ENCODE measurements at places on chromosomes 13 and 19. TPM values are rescaled to one million over a fixed set of nuclear protein-coding genes. Genes with fewer than 3 reads are reported as not detected.

The KCNC3 gene
- total RNA-seq: 2.3 TPM

The SIGLEC8 gene
- 2.0 TPM for total RNA-seq

The ATP4B gene
- total RNA-seq: not detected

The GNA15 gene
- 1.9 TPM for total RNA-seq

The CCL25 gene
- total RNA-seq: 0.31 TPM

The APOC1 gene
- 5.3 TPM for total RNA-seq

The LMTK3 gene
- total RNA-seq: 9.5 TPM

The TMEM59L gene
- total RNA-seq: 34.5 TPM

The KCNRG gene
- 20.7 TPM for total RNA-seq

The NLRP4 gene
- under 0.01 TPM for total RNA-seq

The MAB21L1 gene
- 0.94 TPM for total RNA-seq

The WDR88 gene
- total RNA-seq: 0.16 TPM

The SCN1B gene
- total RNA-seq: 1.1 TPM

The ARID3A gene
- total RNA-seq: 8.0 TPM

The IL4I1 gene
- total RNA-seq: not detected

- peak; percentile 82 for DNase-seq
These were observed 744 bp downstream of the UHRF1 start for GRCh38 chr19:4909897-4910593.

- no peak for DNase-seq
These were observed 125.0 kb downstream of the URI1 start for GRCh38 chr19:30066781-30067759.

- DNase-seq: no peak
These were observed 630.5 kb upstream of the SLITRK6 start for GRCh38 chr13:86429756-86430155.

GRCh38 chr19:2627319-2627829, 75.1 kb downstream of the GNG7 start:
- DNase-seq: peak; percentile 88

DNA sequence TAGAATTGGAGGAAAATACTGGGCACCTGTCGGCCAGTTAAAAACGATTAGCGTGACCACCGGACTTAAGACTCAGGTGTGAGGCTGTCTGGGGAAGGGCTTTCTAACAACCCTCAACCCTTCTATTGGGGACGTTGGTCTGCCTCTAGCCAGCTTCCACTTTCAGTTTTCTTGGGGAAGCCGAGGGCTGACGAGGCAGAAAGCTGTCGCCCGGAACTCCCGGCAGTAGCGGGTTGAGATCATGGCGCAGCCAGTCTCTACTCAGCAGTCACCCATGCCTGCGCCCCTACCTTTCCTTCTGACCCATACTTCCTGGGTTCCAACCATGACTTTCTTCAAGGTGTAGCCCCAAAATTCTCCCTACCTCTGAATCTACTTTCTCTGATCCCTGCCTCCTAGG, 1424.1 kb downstream of the SLITRK1 start:
- DNase-seq: no peak

DNA sequence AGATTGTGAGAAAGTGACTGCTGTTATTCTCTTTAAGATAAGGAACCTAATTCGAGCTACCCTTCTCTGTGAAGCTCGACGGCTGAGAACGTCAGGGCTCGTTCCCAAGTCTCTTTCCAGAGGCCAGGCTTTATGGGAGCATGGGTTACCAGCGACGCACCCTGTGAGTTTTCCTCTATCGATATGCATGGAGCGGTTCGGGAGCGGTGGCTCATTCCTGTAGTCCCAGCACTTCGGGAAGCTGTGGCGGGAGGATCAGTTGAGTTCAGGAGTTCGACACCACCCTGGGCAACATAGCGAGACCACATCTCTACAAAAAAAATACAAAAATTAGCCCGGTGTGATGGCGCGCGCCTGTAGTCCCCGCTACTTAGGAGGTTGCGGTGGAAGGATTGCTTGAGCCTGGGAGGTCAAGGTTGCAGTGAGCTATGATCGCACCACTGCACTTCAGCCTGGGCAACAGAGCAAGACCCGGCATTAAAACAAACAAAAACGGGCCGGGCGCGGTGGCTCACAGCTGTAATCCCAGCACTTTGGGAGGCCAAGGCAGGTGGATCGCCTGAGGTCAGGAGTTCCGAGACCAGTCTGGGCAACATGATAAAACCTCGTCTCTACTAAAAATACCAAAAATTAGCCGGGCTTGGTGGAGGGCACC, 681 bp upstream of the ZNF606 start:
- DNase-seq: no peak

DNA sequence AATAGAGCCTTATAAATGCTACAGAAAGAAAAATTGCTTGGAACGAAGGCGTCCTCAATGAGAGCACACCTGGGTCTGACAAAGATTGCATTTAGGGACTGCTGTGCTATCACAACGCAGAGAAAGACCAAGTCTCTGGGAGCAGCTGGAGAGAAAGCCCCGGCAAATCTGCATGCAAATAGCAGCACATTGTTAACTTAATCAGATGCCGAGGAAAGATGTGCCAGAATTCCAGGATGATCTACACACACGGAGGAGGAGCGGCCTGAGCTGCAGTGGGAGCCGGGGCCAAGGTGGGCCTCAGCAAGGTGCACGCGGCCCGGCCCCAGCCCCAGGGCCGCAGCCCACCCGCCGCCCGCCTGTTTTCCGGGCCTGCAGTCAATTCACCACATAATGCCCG, 1.4 kb downstream of the ZNF536 start:
- DNase-seq: no peak

GRCh38 chr19:5809053-5809452, 4.2 kb downstream of the NRTN start:
- no peak for DNase-seq

GRCh38 chr13:47955836-47956235, 45.2 kb downstream of the SUCLA2 start:
- no peak for DNase-seq

- peak; percentile 59 for DNase-seq
These were observed 162.3 kb upstream of the SERP2 start for GRCh38 chr13:44211286-44211685.

GRCh38 chr13:93174260-93174659, 52.3 kb upstream of the GPC6 start:
- no peak for DNase-seq

DNA sequence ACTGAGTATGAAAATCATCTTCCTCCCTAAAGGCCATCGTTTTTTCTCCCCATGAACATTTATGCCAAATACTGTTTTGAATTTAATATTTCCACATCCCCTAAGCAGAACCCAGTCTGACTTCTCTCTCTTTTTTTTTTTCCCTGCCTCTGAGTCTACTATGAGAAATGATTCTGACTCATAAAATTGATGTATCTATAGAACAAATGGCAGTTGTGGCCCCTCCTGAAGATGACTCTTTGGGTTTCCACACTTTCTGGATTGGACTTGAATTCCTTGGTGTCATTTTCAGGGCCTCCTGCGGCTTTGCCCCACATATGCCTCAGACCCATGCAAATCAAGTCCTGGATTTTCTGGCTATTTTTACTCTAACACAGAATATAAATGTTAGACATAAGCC, 22.7 kb upstream of the NAXD start:
- no peak for DNase-seq

DNA sequence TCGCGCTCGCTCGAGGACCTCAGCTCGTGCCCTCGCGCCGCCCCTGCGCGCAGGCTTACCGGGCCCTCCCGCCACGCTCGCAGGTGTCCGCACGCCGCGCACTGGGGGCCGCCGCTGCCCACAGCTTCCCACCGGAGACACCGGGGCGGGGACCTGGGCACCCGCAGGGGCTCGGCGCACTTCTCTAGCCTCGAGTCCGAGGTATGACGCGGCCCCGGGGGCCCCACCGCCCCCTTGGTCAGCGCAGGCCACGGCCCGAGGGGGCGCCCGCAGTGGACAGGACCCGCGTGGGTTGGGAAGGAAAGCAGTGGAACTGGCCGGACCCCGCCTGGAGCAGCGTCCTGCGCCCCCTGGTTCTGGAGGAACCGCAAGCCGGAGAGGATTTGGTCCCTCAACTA, 2.1 kb upstream of the GRWD1 start:
- no peak for DNase-seq

- DNase-seq: no peak
These were observed 4.0 kb upstream of the MEIS3 start for GRCh38 chr19:47423203-47423882.

- DNase-seq: no peak
These were observed 57.9 kb downstream of the SPACA7 start for GRCh38 chr13:112434032-112434431.

DNA sequence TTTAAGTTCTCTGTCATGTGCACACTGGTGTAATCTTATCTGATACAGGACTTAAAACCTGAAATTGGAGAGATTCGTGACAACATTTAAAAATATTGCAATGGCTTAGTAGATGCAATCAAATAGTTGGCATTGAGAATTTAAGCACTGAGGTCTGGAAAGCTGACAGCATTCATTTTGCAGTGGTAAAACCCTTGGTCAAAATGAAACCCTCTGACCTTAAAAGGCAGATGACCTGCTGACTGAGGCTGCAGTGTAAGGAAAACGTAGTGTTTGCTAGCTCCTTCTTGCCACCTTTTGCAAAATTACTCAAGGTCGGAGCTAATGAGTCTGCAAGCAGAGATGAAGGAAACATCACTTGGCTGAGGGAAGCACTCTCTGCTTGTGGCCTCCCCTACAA, 150.6 kb downstream of the KCTD12 start:
- no peak for DNase-seq

DNA sequence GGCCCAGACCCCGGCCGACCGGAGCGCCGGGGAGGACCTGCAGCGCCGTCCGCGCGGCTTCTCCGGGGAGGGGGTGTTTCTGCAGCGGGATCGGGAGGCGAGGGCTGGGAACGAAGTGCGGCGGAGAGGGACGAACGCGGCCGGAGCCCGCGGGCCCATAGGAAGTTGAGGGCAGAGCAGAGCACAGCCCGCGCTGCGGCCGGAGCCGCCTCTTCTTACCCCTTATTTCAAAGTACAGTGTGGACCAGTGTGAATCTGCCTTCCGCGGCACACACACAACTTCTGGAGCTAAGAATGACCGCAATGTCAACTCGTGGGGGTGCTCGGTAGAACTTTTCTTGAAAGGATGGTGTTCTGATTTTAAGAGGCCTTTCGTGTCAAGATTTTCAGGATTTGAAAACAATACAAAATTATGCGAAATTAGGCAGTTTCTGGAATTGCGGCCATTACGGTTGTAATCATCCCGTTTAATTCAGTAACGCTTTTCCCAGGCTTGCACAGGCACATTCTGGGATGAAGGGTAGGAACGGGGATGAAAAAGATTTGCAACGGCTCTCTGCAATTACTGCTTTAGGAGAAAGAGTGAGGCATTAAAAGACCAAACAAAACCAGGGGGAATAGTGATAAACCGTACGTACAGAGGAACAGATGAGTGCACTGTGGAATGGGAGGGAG, 821 bp downstream of the TDRD3 start:
- peak; percentile 52 for DNase-seq

DNA sequence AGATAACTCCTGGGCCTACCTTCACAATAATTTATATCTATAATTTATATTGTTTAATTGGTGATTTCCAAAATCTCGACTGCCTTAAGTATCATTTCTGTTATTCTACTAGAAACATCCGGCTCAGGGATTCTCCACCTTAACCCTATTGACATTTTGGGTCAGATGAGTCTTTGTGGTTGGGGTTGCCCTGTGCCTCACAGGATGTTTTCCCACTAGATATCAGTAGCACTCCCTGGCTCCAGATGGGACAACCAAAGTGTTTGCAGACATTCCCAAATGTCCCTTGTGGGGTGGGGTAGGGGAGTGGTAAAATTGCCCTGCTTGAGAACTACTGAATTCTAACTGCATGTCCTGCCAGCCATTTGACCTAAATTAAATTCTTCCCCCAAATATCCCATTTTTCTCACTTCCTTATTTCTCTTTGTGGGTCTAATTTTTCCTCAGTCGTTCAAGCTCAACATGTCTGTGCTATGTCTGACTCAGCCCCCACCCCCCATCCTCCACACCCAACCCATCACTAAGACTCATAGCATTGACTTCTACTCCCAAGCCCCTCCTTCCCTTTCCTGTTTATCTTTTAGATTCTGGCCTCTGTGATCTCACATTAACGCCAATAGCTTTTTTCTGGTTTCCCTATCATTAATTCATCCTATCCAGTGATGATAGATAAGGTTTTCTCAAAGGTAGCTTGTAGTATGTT, 545.1 kb downstream of the EFNB2 start:
- DNase-seq: no peak

GRCh38 chr19:36986131-36986530, 70.0 kb downstream of the ZNF568 start:
- no peak for DNase-seq

DNA sequence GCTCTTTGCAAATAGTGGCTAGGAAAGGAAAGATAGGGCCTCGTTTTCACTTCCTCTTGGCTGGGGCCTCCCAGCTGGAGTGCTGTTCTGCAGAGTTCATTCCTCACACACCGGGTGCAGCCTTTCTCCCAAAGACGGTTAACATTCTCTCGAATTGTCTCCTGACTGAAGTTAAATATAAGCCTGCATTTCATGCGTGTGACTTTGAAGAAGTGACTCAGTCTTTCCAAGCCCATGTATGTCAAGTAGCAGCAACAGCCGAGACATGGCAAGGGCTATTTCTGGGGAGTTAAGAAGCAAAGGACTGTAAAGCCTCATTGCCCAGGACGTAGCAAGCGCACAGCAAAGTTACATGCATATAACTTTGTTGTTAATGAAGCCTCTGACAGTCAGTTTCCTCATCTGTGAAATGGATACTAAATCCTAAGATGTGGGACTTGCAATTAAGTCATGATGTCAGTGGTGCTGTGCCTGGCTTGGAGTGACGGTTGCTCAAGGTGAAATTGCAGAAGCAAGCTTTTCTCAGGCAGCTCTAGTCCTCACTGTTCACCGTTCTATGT, 502.4 kb downstream of the MYO16 start:
- no peak for DNase-seq

GRCh38 chr13:103229674-103230073, 163.5 kb upstream of the SLC10A2 start:
- no peak for DNase-seq

GRCh38 chr13:94480672-94481145, 1.2 kb upstream of the DCT start:
- no peak for DNase-seq

DNA sequence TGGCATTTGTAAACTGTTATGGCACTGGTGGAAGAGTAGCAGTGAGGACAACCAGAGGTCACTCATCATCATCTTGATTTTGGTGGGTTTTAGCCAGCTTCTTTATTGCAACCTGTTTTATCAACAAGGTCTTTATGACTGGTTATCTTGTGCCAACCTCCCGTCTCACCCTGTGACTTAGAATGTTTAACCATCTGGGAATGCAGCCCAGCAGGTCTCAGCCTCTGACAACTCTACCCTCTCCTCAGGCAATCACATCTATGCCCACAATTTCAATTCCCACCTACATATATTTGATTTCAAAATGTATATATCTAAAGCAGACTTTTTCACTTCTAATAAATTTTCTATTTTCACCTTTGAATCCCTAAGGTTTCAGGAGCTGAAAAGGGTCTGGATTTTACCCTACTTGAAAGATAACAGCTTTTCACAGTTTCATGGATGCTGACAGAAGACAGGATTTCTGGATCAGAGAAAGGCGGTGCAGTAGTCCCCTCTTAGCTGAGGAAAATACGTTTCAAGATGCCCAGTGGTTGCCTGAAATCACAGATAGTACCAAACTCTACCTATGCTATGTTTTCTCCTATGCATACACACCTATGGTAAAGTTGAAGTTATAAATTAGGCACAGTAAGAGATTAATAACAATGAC, 1171.8 kb downstream of the DIAPH3 start:
- DNase-seq: no peak

- DNase-seq: no peak
These were observed 12.2 kb upstream of the CCDC97 start for GRCh38 chr19:41297628-41298347.
